ENCODE measurements at places on chromosomes 12 and 14.

DNA sequence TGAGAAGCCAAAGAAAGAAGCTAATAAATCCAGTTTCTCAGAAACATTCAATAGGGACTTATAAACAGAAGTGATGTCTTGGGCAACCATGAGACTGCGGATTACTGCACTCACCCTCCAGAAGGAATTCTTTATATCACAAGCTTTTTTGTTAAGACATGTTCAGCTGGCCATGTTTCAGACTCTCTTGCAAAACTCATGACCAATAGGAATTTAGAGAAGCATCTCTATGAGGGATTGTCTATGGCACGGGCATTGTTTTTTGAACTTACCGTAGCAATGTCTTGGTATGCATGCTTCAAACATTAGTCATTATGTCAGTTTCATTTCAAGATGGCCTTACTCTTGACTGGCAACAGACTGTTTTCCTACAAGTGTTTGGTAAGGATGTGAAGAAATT, 15.5 kb upstream of the ZNF268 start:
- no peak for DNase-seq

GRCh38 chr12:17661250-17661649, 428.7 kb downstream of the RERGL start:
- DNase-seq: no peak

GRCh38 chr14:33691907-33692306, 259.0 kb downstream of the EGLN3 start:
- DNase-seq: no peak

DNA sequence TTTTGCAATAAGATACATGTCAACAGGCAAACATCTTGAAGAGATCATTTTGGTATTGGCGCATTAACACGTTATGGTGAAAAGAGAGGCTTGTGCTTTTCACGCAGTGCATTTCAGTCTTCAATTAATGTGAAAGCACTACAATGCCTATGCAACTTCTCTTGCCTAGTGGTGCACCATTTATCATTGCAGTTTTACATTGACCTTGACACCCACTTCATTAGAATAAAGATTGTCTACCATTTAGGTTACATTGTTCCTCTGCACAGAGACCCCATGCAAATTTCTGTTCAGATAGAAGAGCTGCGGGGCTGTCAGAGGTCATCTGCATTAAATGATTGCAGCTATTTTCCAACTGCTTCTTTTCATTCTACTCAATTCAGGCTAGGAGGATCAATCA, 212.2 kb upstream of the NPAS3 start:
- no peak for DNase-seq

GRCh38 chr12:91432755-91433154, 250.1 kb upstream of the DCN start:
- DNase-seq: no peak

DNA sequence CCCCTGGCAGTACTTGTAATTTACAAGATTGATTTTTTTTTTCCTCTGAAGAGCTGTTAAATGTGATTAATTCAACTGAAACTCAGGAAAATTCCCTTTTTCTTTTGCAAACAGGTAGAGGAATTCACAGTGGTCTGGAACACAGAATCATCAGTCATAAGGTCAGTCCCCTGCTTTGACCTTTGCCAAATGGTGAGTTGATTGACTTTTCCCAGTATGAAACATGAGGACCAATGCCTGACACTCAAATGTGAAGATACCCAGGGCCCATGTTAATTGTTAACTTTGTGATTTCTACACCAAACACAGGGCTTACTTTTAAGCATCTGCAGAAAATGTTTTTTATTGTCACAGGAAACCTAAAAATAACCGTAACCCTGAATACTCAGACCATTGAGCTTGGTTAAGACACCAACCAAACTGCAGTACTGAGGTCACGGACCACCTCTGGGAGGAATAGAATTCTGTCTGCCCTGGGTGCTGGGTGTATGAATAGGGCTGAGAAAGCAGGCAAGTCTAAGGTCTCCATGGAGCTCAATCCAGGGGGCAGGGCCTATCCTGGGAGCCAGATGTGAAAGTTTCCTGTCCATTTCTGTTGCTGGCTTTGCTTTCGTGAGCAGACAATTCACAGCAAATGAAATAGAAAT, 192.4 kb downstream of the TMX1 start:
- DNase-seq: no peak

DNA sequence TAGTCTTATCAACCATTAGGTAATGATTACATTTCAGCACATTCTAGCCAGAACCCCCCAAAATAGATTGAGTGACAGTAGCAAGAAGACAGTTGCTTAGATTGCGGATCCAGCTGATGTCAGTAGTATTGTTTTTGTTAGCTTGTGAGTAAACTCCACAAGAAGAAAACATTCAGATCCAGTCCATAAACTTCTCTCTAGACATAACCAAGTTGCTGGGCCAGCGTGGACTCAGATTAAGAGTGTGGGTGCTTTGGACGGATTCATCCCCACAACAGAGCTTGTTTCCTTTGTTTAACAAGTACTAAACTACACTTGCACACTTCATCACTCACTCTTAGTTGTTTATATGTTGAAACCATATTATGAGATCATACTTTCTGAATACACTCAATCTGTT, 293.4 kb downstream of the NPAS3 start:
- DNase-seq: no peak

- no peak for DNase-seq
These were observed 659 bp downstream of the TRAFD1 start for GRCh38 chr12:112126000-112126438.

- DNase-seq: peak; percentile 50
These were observed 68.6 kb upstream of the MAX start for GRCh38 chr14:65170768-65171507.

GRCh38 chr12:103901518-103902173, 28.6 kb upstream of the HSP90B1 start:
- no peak for DNase-seq

DNA sequence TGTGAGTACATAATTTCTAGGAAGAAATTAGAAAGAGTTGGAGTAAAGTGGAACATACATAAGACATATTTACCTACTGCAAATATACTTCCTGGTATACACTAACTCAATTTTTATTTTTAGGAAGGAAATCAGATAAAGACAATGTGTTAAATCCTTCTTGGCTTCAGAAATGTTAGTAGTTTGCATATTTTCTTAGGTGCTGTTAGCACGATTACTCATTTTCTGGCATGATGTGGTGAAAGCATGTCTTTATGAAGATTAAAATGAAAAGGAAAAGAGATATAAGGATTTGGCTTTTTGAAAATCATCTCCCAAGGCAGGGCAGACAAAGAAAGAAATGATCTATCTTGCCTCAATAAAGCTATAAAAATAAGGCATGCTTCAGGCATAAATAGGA, 287.6 kb upstream of the E2F7 start:
- DNase-seq: no peak

DNA sequence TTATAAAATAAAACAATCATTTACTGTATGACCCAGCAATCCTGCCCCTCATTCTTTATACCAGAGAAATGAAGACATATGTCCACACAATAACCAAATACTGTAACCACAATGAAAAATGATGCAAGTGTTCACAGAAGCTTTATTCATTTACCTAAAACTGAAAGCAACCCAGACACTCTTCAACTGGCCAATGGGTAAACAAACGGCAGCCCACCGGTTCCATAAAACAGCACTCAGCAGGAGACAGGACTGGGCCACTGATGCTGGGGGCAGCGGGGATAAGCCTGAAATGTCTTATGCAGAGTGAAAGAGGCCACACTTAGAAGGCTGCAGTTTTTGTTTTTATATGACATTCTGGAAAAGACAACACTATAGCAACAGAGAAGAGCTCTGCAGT, 15.1 kb downstream of the DDX51 start:
- DNase-seq: no peak

DNA sequence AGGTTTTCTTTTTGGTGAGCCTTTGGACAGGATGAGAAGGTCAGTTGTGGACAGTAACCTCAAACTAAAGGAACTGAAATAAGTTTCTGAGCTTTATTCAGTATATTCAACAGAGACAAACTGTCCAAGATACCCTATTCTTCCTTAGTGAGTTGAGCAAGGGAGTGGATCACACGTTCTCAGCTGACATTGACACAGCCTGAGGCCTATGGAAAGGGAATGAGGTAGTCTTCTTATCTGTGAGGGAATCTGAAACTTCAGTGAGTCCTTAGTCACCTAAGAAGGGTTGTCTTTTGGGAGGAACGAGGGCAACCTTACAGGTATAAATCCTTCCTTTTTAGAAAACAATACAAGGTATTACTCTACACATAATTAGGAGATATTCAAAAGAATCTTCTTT, 5.0 kb upstream of the NUBPL start:
- no peak for DNase-seq

GRCh38 chr14:36439766-36440165, 80.3 kb downstream of the NKX2-1 start:
- DNase-seq: no peak

DNA sequence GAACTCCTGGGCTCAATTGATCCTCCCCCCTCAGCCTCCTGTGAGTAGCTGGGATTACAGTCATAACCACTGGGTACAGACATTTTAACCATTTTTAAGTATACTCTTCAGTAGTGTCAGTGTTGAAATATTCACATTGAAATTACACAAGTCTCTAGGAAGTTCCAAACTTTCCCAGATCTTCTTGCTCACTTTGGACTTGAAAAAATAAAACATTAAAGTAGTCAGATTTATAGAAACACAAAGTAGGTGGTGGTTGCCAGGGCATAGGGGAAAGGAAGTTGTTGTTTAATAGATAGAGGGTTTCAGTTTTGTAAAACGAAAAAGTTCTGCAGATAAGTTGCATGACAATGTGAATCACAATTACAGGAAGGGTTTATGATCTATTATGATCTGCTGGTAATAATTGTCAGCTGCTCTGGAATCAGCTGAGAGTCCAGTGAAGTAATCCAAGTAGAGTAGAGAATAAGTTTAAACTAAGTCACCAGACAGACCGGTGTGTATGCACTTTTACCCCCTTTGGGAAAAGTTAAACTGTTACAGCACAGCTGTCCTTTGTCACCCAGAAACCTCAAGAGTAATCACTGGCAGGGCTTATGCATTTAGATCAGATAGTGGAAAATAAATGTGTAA, 27.4 kb downstream of the PCNX1 start:
- no peak for DNase-seq

GRCh38 chr12:45112306-45112705, 61.4 kb upstream of the DBX2 start:
- no peak for DNase-seq

DNA sequence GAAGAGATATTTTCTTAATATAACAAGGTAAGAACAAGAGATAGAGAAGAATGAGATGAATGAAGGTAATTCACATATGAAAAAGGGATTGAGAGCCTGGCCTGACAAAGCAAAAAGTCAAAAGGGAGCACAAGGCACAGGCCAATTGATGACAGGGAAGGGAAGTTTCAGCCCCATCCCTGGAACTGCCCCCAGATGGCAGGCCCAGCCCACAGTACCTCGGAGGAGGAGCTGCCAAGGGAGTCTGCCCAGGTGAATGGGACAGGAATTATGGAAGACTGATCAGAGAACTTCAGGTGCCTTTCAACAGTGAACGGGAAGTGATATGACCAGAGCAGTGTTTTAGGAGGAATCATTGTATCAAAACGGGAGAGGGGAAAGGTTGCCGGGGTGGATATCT, 15.7 kb downstream of the SNRPF start:
- DNase-seq: no peak

DNA sequence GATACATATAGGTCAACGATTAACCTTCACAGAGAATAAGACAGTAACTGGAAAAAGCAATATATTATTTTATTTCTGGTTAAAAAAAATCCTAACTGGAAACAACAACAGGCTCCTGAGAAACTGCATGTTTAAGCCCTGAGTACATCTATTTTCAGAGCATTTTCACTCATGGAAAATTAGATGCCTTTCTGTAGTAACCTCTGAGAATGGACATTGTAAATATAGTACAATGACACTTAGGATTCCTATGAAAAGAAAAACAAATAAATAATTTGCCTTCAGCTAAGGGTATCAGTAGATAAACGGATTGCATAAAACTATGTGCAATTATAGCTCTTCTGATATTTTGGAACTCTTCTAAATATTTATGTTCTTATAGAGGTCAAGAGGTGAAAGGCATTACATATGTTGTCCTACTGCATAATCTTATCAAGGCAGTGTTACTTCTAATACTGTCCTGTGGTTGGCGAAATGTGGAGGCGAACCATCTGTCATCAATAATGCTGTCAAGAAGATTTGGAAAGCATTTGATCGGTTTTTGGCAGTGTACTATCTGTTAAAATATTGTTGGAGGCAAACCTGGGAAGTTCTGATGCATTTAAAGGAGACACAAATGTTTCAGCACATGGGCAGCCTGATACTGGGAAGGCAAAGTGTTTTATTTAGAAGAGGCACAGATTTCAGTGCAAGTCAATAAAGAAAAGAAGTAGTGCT, 381.8 kb downstream of the BTG1 start:
- no peak for DNase-seq

GRCh38 chr14:72965249-72965648, 39.0 kb downstream of the DCAF4 start:
- DNase-seq: no peak

- peak; percentile 69 for DNase-seq
These were observed 49.6 kb downstream of the LRCOL1 start for GRCh38 chr12:132560614-132561426.

GRCh38 chr12:53205747-53206419, 1.2 kb downstream of the ITGB7 start:
- DNase-seq: peak; percentile 23

DNA sequence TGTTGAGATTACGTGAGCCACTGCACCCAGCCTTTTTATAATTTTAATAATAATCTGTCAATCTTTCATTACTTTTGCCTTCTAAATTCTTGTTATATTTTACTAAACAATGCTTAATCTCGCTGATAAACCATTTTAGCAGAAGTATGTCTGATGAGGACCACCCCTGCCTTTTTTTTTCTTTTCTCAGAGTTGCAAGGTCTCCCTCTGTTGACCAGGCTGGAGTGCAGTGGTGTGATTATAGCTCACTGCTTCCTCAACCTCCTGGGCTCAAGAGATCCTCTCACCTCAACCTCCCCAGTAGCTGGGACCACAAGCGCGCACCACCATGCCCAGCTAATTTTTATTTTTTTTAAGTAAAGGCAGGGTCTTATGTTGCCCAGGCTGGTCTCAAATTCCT, 118.6 kb upstream of the DNM1L start:
- no peak for DNase-seq

- DNase-seq: no peak
These were observed 337.2 kb upstream of the NAV3 start for GRCh38 chr12:77493302-77494168.

Measured in GDM1 (cell line).